Left lung (tissue), 14 donors: ENCODE measurements at places on chromosomes 3 and 15. TPM values are rescaled to one million over a fixed set of nuclear protein-coding genes. Genes with fewer than 3 reads are reported as not detected.

The GPR15 gene
- total RNA-seq, result 0.58 TPM

The SACM1L gene
- 69.8 TPM for total RNA-seq

The CELF6 gene
- 2.2 TPM for total RNA-seq

The ECE2 gene
- total RNA-seq, result not detected

The POC1A gene
- 5.3 TPM for total RNA-seq

The LXN gene
- 52.5 TPM for total RNA-seq

The MYO5C gene
- total RNA-seq, result 78.3 TPM
